ENCODE measurements at places on chromosomes 12 and 14.

DNA sequence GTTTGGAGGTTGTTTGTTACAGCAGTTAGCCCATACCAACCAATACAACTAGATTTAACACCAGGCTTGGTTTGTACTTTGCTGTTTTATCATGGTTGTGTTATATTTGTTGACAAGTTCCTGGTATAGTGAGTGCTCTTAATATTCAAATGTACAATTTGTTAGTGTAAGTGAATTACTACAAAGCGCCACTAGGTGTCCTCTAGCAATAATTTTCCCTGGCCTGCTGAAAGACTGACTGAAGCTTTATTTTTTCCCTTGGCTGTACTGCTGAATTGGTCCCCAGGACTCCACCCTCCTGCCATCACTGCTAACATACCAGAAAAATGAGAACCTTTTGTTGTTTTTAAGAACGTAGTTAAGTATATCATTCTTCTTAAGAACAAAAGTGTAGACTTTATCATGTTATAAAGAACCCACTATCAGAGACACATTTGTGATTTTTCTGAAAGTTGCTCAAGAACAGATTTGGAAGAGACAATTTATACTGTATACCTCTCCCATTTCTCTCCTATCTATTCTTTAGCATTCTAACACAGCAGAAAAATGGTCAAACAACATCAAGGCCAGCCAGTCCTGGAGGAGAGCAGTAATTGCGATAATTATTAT, 75.3 kb upstream of the FAR2 start:
- peaks cover 41% of the 10 kb centered on the region for H3K27me3 ChIP-seq
- H3K4me1 ChIP-seq: peaks cover 8% of the 10 kb centered on the region
- H3K4me3 ChIP-seq: no peak overlapping the region
- DNase-seq: no peak

DNA sequence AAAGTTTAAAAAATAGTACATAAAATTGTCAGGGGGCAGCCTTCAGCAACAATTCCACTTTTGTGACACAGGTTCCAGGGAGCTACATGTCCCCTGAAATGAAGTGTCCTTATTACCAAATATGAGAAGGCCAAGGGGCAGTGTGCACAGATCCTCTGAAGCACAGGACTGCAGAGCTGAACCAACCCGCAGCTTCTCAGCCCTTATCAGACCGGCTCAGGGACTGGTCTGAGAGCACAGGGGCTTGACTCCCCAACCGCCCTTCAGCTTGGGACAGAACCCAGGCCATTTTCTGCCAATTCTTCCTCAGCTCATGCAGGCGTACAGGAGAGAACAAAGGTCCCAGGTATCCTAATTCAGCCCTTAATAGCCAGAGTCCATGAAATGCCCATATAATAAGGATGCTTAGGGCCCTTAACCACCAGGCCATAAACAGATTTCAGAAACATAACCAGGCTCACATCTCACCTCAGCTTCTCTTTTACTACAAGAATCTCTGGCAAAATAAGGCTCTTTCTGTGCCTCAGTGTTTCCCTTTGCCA, 221.3 kb downstream of the ANO2 start:
- peaks cover 32% of the 10 kb centered on the region for H3K27me3 ChIP-seq
- no peak overlapping the region for H3K27ac ChIP-seq
- no peak overlapping the region for H3K4me3 ChIP-seq
- no peaks in the 10 kb centered on the region for H3K4me1 ChIP-seq

- peaks cover 9% of the 10 kb centered on the region for H3K27me3 ChIP-seq
- DNase-seq: no peak
- no peak overlapping the region for H3K4me3 ChIP-seq
- H3K36me3 ChIP-seq: no peaks in the 10 kb centered on the region
Observed at GRCh38 chr14:93173943-93174395, 10.7 kb downstream of the MOAP1 start.

GRCh38 chr12:124462750-124463149, 104.7 kb downstream of the NCOR2 start:
- H3K27me3 ChIP-seq: no peaks in the 10 kb centered on the region
- peak overlapping the region; percentile 67 for H3K27ac ChIP-seq
- H3K4me1 ChIP-seq: peaks cover 32% of the 10 kb centered on the region
- no peak for DNase-seq
- no peak overlapping the region for H3K4me3 ChIP-seq

All from T-helper 17 cell (primary cell).